ENCODE measurements at places on chromosomes 5 and 9. TPM values are rescaled to one million over a fixed set of nuclear protein-coding genes. Genes with fewer than 3 reads are reported as not detected.
A peak's percentile ranks its signal among the peaks of the same experiment; 100 is the strongest.

Gene RC3H2
- polyA plus RNA-seq = 52.1 TPM

Gene WNT8A
- polyA plus RNA-seq = 0.15 TPM

Gene TRPM3
- 15.4 TPM for polyA plus RNA-seq

Gene IFNA21
- not detected for polyA plus RNA-seq

Gene PCDHB9
- polyA plus RNA-seq = 4.3 TPM

GRCh38 chr5:43255704-43256103 is 57.5 kb downstream of the HMGCS1 start:
- no peak for DNase-seq

DNA sequence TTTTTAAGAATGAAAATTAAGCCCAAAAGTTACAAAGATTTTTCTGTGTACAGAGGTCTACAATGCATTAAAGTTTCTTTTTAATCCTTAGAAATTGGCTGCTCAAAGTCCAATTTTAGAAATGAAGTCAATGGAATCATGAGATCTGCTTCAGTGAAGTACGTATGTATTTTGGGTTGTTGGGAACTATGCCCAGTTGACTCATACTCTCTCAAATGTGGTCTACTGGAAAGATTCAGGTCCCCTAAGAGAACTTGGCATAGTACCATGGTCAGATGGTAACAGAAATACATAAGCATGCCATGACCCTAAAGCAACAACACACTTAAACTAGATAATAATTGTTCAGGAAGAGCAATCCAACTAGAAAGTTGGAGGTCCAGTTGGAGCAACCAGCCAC is 23.0 kb downstream of the FBLL1 start:
- no peak for DNase-seq

- DNase-seq = no peak
Measured at GRCh38 chr5:100634937-100635534, 99.9 kb downstream of the FAM174A start.

GRCh38 chr9:126504977-126505455 is 108.7 kb upstream of the LMX1B start:
- no peak for DNase-seq

DNA sequence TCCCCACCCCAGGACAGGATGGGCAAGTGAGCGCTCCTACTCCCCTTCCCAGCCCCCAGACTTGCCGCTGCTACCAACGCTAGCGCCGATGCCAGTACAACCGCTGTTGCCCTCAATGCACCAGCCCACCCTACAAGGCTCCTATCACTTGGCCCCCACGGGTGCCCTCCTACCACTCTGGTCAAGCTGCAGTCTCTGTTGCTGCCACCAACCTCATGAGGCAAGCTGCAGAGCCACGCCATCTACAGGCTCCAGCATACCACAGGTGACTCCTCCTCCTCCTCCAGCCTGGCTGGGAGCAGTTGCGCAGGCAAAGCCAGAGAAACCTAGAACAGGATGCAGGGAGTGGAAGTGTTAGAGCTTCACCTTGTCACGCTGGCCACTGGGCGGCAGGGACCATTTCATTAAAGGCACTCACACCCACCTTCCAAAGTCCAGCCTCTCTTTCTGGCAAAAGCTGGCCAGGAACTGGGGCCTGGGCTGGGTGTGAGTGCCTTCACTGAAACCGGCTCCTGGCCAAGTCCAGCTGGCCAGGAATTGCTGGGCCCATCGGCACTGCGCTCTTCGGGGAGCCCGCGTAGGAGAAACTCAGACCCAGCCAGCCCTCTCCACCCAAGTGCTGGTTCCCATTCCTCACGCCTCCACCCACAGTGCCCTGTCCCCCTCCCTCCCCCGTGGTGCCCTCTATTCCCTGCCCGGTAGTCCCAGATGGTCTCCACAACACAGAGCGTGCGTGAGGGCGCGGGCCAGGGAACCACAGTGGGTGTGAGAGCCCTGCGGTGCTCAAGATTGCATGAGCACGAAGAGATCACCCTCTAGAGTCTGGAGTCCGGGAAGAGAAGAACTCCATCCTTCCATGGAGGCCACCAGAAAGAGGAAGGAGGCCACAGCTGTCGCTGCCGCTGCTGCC is 1.6 kb upstream of the PCAT7 start:
- DNase-seq = no peak

GRCh38 chr5:173163219-173163618 is 18.9 kb downstream of the BNIP1 start:
- no peak for DNase-seq

GRCh38 chr9:93708289-93708986 is 132.1 kb downstream of the PHF2 start:
- DNase-seq = no peak

GRCh38 chr9:16870596-16871335 is at the start of gene BNC2:
TSS of gene BNC2 (minus strand) at chr9:16870670. CDS start at chr9:16870648, 22 bp downstream.
- peak; percentile 75 for DNase-seq

DNA sequence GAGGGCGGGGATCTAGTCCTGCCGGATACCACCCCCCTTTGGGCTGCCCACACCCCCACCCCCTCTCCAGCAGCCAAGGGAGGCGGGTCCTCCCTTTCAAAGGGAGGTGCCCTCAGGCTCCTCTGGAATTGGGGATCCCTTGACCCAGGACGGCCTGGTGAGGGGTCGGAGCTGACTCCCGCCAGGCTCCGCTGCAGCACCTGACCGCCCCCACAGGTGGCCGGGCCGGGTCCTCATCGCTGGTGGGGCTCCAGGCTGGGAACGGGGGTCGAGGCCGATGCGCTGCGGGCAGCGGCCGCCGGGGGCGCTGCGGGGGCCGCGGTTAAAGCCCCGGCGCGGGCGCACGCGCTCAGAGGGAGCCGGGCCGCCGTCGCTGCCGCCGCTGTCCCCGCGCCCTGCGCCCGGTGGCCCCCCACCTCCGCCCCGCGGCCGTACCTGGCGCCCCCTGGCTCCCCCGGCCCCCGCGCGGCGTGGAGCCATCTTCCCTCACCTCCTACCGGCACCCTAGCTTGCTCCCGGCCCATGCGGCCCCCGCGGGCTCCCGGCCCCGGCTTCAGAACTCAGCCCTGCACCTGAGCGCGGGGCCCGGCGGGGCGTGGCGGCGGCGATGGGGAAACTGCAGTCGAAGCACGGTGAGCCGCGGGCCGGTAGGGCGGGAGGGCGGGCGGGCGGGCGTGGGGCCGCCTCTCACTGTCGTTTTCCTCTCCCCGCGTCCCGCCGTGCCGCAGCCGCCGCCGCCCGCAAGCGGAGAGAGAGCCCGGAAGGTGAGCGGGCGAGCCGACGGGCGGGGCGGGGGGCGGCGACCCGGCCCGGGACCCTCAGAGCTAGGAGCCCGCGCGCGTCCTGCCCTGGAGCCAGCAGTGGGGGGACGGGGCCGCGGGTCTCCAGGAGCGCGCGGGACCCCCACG is at the start of gene NKD2:
NKD2 (plus strand) TSS at position 352 of the 908 bp plus-strand sequence; CDS start at position 608, 256 bp downstream.
- peak; percentile 47 for DNase-seq

DNA sequence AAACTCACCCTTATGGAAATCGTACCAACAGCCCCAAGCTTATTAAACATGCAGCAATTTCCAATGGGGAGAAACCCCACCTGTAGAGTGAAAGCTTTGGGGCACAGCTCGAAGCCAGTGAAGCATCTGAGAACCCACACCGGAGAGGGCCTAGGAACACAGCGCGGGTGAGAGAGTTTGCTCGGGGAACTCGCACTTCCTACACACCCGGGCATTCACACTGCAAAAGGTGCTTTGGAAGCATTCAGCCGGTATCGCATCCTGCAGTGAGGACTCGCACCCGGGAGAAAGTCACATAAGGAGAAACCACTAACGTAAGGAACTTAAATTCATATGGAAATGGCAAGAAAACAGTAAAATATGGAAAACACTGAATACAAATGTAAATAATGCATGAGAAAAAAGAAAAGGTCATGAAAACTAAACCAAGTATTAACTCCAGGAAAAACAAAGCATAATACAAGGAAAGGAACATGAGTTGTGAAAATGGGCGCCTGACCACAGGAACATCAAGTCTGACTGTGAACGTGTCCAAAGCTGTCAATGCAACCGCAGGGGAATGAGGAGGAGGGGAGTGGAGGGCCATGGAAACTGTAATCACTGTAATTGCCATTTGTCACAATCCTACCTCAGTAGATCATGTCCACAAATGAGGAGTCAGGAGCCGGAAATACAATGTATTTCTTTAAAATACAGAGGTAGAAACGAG is 28.7 kb downstream of the CAMSAP1 start:
- DNase-seq = no peak

- no peak for DNase-seq
Measured at GRCh38 chr9:12773562-12773961, 1.3 kb upstream of the LURAP1L start.

DNA sequence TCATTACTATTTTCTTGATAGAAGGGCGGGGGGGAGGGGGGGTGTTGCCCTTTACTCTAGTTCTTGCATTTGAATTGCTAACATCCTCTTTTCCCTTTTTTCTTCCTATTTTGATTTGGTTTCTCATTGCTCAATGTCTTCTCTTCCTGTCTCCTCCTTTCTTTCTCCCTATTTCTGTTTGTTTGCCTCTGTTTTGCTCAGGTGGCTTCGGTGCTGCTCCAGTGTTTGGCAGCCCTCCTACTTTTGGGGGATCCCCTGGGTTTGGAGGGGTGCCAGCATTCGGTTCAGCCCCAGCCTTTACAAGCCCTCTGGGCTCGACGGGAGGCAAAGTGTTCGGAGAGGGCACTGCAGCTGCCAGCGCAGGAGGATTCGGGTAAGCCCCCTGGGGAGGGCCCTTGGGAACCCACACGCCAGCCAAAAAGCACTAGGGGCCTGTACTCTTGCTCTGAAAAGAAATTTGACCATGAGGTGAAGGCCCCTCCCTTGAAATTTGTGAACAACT is 48.3 kb downstream of the FAM78A start:
- DNase-seq = no peak

DNA sequence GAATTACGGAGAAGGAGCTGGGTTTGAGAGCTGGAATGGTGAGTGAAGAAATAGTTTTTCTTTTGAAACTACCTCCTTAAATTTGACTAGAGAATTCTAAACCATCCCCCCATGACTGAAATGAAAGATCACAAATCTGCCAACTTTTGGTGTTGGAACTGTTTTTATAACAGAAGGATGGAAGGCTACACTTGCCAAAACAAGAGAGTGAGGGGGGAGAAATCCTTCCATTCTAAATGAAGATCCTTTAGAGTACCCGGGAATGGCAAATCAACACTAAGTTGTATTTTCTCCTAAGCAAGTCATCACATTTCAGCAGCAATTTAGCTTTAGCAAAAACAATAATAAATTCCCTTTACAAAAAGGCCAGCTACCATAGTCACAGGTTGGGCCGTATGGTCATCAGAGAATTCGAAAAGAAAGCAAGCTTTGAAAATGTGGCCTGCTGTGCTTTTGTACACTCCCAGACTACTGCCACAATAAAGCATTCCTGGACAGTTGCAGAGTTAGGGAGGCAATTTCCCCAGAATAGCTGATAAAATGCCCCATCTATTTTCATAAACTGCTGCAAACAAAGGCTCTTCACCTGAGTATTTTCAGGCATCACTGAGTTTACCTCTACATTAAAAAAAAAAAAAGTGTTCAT is 25.0 kb upstream of the FREM1 start:
- no peak for DNase-seq

GRCh38 chr9:18405240-18405639 is 68.7 kb upstream of the ADAMTSL1 start:
- no peak for DNase-seq

GRCh38 chr9:89850631-89851325 is 246.0 kb downstream of the GADD45G start:
- DNase-seq = no peak

- no peak for DNase-seq
Measured at GRCh38 chr9:35828716-35829083, at the start of gene FAM221B. TSS of gene FAM221B (minus strand) at chr9:35828732. CDS start at chr9:35826161, 2,571 bp downstream.

GRCh38 chr5:56827049-56827448 is 11.7 kb downstream of the MAP3K1 start:
- DNase-seq = no peak

GRCh38 chr5:139971202-139971725 is 71.8 kb downstream of the NRG2 start:
- DNase-seq = no peak

GRCh38 chr5:171261361-171261760 is 47.7 kb upstream of the TLX3 start:
- DNase-seq = no peak

- no peak for DNase-seq
Measured at GRCh38 chr5:122978068-122978467, 58.5 kb downstream of the PPIC start.

- DNase-seq = no peak
Measured at GRCh38 chr5:116382032-116382873, 192.4 kb downstream of the SEMA6A start.

- DNase-seq = no peak
Measured at GRCh38 chr5:80116465-80116864, 81.3 kb downstream of the THBS4 start.

DNA sequence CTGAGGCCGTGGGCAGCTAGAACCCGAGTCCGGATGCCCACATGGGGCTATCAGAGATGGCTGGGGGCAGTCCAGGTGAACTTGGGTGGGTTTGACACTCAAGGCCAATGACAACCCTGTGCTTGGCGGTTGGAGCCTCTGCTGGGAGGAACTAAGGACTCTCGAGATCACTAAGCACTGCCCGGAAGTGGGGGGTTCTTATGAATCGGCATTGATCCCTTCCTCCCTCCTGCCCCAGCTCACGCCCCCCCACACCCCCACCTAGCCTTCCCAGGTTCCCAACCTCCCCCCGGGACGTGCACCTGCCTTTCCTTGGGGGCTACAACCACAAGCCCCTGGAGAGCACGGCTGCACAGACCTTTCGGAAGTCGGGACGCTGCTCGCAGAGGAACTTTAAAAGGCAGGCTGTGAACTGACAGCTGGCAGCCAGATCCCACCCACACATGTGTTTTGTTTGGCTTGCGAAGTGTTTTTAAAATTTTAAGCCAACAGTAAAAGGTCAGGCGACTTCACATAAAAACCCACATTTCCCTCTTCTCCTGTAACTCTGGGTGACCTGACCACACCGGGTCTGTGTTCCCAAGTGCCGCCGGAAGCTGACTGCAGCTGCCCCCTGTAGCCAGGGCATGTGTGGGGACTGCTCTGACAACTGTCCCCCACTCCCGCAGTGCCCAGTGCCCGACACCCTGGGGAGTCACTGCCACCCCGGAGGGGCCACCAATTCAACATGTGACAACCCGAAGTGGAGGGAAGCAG is 5.1 kb upstream of the RALGDS start:
- no peak for DNase-seq

DNA sequence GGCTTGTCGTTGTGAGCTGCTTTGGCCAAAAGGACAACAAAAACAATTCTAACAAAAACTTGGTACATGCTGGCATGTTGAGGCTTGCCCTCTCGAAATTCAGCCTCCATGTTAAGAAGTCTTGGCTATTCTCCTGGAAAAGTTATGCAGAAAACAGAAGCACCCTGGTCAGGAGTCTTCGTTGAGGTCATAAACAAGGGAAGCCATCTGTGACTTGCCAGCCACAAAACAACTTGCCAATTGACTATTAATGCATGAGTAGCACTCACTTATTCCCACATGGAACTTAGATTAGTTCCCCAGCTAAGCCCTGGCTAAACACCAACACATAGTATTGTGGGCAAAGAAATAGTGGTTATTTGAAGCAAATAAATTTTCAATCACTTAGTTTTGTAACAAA is 521.0 kb upstream of the CHD1 start:
- no peak for DNase-seq

GRCh38 chr5:54743997-54744788 is 226.6 kb downstream of the SNX18 start:
- DNase-seq = peak; percentile 21

- peak; percentile 74 for DNase-seq
Measured at GRCh38 chr5:139422307-139422893, 16.9 kb downstream of the DNAJC18 start.

- DNase-seq = peak; percentile 83
Measured at GRCh38 chr9:121992571-121993212, 100.4 kb downstream of the TTLL11 start.

- no peak for DNase-seq
Measured at GRCh38 chr5:130978475-130978874, 186.6 kb downstream of the HINT1 start.

- DNase-seq = no peak
Measured at GRCh38 chr5:165015126-165015525, 1509.7 kb downstream of the MAT2B start.

Measured in left kidney (tissue), 8 donors.